Activated CD8-positive, alpha-beta T cell treated with anti-CD3 and anti-CD28 coated beads for 36 hours (primary cell): ENCODE measurements at places on chromosomes 3 and 15.

DNA sequence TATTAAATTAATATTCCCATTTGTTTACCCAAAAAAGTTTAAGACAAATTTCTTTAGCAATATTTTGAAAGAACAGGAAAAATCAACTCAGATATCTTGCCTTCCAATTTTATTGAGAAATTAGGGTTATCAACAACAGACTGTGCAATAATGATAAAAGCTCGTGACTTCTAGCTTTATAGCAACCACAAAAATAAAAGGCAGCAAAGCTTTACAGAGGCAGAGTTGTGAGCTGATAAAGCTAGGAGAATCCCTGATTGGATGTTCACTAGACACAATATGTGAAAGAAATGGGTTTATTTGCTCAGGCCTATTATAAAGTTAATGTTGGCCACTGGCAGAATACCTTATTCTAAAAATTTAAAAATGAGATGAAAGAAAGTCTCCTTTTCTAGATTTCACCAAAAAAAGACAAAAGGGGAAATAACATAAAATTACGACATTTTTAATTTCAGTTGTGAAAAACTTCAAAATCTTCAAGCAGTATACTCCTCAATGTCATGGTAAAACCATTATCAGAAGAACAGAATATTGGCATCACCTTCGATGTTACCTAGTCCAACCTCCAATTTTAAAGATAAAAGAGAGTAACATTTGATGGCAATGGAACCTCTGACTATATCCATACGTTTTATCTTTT is 2.8 kb downstream of the VPS13C start:
- DNase-seq, result no peak

DNA sequence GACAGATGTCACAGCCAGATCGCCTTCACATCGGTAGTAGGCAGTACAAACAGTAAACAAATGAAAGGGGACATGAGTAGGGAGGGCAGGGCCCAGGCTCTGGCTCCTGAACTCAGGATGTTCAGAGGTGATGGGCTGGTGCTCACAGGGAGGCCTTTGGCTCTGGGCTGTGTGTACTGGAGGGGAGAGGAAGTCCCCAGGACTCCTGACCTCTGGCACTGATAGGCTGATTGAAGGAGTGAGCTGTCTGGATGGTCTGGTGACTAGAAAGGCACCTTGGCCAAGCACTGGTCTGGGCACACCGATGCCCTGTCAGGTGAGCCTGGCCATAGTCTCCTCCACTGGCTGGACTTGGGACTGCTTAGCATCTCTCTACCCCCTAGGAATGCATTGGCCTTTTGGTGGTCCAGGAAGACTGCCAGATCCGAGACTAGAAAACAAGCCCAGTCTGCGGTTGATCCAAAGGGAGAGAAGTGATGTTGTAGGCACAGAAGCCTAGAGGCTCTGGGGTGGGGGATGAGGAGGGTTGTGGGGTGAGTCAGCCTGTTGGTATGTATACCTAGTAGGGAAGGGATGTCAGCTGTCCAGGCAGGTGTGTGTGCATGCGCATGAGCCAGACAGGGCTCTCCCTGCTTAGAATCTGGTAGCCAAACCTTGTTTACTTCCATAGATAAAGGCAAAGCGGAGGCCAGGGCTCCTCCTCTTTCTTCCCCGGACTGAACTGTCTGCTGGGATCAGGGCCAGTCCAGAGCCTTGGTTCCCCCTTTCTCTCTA is 1.9 kb downstream of the SPINT1 start:
- no peak for DNase-seq

DNA sequence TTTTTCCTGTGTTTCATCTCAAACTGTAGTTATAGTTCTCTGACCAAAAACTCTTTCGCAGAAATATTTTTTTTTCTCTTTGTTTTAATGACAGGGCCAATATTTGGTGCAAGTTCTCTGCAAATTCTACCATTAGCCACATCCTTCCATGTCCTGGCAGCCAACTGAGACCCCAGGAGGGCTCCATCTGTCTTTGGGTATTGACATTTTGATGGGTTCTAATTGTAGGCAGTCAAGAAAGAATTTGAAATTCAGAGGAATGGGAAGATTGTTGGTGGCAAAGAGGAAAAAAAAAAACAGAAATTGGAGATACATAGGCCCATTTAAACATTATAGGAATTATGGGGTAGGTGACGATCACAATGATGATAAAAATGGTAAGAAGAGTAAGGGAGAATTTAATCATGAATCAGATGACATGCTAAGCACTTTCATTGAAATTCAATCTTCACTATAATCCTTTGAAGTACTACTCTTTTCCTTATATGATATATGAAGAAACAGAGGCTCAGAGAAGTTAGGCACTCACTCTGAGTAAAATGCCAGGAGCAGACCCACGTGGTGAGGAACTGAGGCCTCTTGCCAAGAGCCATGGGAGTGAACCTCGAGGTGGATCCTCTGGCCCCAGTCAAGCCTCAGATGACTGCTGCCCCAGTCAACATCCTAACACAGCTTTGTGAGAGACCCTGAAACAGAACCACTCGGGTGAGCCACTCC is 151.4 kb downstream of the PDZRN3 start:
- DNase-seq, result no peak

DNA sequence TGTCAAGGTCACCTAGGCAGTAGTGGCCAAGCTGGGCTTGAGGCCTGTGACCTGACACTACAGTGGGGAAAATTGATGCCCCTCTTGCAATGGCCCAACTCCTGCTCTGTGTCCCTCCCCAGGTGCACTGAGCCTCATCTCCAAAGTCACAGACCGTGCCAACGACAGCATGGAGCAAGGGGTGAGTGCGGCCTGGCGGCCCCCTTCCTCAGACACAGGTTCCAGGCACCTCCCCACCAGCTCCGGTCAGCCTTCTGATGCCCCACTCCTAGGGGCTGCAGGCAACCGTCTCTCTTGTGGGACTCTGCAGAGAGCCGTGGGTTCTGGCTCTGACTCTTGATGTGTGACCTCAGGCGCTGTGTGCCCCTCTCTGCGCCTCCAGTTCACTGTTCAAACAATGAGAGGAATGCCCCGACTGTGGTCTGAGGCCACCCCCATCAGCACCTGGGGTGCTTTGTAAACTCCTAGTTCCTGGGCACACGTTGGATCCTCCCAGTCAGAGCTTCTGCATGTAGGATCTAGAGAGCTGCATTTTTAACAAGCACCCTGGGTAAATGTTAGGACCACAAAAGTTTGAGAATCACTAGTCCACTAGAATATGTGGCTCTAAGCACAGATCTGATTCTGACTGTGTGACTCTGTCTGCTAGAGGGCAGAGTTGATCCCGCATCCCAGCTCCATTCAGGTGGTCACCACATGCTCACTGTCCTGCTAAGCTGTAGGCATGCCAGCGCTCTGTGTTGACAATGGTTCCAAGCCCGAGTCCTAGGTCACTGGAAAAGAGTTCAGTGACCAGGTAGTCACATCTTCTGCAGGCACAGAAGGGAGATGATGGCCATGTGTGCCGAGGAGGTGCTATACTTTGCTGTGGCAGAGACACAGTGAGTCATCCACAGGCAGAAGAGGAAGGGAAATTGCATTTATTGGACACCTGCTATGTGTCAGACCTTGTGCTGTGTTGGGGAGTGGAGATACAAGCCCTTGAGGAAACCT is 46.2 kb upstream of the NR2C2 start:
- no peak for DNase-seq

DNA sequence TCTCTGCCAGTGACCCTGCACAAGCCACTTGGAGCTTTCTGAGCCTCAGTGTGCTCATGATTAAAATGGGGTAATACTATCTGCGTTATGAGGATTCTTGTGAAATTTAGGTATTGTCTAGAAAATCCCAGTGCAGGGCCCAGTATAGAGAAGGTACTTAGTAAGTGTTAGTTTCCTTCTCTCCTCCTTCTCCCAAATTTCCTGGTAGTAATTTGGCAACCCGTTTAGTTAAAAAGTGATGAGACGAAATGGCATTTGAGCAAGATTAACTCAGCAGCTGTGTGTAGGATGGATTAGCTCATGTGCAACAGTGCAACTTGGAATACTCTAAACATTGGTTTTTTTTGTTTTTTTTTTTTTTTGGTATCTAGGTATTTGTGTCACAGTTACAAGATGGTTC is 84.6 kb downstream of the SLCO3A1 start:
- DNase-seq, result no peak

- no peak for DNase-seq
Observed at GRCh38 chr15:66849746-66850077, 147.7 kb downstream of the SMAD6 start.

- no peak for DNase-seq
Observed at GRCh38 chr3:88535563-88535962, 385.8 kb downstream of the C3orf38 start.

GRCh38 chr3:143283432-143284128 is 164.0 kb downstream of the CHST2 start:
- DNase-seq, result peak; percentile 34

GRCh38 chr3:85312331-85312730 is 353.5 kb downstream of the CADM2 start:
- no peak for DNase-seq

DNA sequence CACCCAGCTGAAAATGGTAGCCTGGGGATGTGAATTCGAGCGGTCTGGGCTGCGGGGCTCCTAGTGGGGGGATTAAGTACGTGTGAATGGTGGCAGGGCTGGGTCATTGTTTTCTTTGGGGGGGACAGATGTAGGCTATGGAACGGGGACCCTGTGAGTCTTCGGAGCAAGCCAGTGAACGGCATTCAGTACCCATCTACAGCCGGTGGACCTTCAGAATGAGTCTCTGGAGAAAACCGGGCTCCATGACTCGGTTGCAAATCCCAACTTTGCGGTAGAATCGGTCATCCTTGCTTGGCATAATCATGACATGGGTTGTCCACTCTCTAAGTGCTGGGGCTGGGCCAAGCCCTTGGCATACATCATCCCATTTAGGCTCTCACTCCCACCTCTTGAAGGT is 7.2 kb upstream of the EOMES start:
- DNase-seq, result no peak

DNA sequence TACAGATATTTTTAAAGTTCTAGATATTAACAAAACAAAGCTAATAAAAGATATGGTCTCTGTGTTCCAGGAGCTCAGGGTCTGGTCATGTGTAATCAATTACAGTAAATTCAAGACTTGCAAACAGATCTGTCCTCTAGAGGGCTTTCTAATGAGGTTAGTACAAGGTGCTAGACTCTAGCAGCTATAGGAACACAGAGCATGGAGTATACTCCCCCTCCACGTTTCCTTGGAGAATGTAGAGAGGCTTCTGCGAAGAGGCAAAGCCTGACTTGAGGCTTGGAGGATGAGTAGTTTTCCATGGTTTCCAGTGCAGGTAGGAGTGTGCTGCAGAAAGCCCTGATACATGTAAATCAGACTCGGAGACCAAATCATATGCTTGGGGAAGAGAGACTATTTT is 32.7 kb upstream of the DLG1 start:
- no peak for DNase-seq

GRCh38 chr3:85068911-85069310 is 110.1 kb downstream of the CADM2 start:
- DNase-seq, result no peak

- DNase-seq, result no peak
Observed at GRCh38 chr3:115062412-115062956, 84.6 kb downstream of the ZBTB20 start.

- DNase-seq, result peak; percentile 64
Observed at GRCh38 chr3:33439546-33440327, 468 bp downstream of the UBP1 start.

DNA sequence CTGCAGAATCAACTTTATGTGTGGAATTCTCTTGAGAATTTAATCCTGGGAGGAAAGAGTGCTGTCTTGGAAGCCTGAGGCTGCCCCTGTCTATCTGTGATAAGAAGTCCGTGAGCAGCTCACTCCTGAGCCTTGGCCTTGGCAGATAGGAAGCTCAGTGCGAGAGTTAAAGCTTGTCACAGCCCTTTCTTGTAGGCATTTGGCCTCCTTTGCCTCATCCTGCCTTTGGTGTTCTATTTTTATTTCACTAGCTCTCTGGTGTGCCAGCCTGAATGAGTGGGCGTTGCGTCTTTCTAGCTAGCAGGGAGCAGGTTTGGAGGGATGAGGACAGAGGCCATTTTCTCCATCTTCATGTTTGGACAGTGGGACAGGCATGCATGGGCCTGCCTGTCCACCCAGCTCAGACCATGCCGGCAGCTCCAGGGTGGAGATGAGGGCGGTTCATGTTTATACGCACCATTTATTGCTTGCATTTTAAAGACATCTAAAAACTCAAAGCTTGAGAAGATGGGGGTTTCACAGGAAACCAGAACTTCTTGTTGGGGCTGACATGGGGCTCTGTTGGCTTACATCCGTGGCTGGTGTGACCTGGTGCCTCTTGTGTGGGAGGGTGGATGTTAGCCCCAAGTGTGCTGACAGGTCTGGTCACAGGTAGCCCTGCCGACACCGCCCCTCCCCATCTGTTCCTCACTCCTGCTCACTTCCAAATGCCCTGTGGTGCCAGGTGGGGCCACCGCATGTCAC is 29.8 kb downstream of the IRAK2 start:
- DNase-seq, result peak; percentile 82

GRCh38 chr3:178558637-178559036 is 22.4 kb downstream of the KCNMB2 start:
- no peak for DNase-seq

DNA sequence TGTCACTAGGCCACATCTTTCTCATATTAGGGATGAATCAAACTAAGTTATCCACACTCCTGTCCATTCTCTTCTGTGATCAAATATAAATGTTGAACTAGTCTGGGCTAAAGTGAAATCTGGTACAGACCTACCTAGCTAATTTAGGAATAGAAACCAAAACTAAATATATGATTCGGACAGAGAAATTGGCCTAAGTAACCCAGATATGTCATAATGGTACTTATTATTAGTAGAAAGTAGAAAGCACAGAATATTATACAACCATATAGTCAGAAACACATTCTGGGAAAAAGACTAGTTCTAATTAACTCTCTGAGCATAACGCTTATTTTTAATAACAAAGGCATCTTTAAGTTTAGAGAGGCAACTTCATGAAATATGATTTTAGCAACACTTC is 389.0 kb downstream of the LSAMP start:
- DNase-seq, result no peak

- DNase-seq, result no peak
Observed at GRCh38 chr15:84781495-84781894, 33.1 kb downstream of the ZNF592 start.

DNA sequence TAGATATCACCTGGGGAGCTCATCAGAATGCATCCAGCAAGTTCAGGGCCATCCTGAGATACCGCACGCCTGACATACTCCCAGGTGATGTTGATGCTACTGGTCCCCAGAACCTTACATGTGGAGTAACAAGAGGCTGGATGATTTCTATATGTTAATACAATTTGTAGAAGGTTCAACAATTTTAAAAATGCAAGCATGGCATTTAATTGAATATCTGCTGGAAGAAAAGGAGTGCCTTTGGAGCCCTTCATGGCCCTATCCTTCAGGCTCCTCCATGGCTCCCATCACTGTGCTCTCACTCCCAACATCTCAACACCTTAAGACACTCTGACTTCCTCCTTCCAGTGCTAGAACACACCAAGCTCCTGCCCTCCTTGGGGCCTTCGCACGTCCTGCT is 36.6 kb downstream of the LMCD1 start:
- no peak for DNase-seq

GRCh38 chr3:183370391-183370790 is 58.0 kb downstream of the MCF2L2 start:
- DNase-seq, result no peak

GRCh38 chr3:153591561-153592245 is 429.7 kb downstream of the RAP2B start:
- DNase-seq, result no peak

- DNase-seq, result peak; percentile 15
Observed at GRCh38 chr15:40354408-40355171, 3.4 kb upstream of the DISP2 start.

- DNase-seq, result no peak
Observed at GRCh38 chr3:31765871-31766270, 215.2 kb downstream of the OSBPL10 start.

- DNase-seq, result peak; percentile 54
Observed at GRCh38 chr15:99452728-99453636, 112.8 kb upstream of the MEF2A start.

- DNase-seq, result no peak
Observed at GRCh38 chr3:122986693-122987179, 40.8 kb downstream of the SEMA5B start.
